ENCODE measurements at places on chromosomes 7 and 10.

DNA sequence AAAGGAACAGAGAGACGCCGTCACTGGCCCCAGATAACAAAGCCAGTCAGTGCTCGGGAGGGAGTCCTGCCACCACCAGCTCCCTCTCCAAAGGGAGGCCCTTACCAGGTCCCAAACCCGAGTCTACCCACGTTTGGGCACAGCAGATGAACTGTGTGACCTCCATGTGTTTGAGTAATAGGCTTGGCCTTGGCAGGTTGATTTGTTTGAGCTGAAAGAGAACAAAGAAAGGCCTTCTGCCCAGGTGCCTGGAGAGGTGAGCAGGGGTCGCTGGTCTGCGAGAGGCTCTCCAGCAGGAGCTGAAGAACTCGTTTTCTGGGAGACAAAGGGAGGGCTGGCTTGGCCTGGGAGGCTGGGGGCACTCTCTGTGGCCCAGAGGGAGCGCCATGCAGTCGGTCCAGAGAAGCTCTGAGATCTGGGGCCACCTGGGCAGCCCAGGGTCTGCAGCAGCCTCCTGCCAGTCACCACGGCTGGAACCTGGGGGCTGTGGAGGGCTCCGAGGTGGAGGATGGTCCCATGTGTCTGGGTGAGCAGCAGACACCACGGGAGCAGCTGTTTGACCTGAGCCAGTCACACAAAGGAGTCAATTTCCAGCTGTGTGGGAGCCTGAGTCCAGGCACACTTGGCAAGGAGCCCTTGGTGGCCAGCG, 99.7 kb downstream of the PAXIP1 start:
- no peak for DNase-seq

- no peak for DNase-seq
These were observed 26.8 kb upstream of the RASGEF1A start for GRCh38 chr10:43293677-43294057.

- DNase-seq, result peak; percentile 95
These were observed 31.8 kb downstream of the GSTO2 start for GRCh38 chr10:104300736-104301292.

- no peak for DNase-seq
These were observed 219.2 kb upstream of the HDAC9 start for GRCh38 chr7:18276380-18276779.

- DNase-seq, result no peak
These were observed 17.0 kb downstream of the FAM131B start for GRCh38 chr7:143345428-143345900.
